ENCODE measurements at places on chromosomes 7 and 10. TPM values are rescaled to one million over a fixed set of nuclear protein-coding genes. Genes with fewer than 3 reads are reported as not detected.

HABP2 gene
- total RNA-seq: not detected

NKX1-2 gene
- 0.77 TPM for total RNA-seq

- H3K4me3 ChIP-seq: no peak overlapping the region
- H3K27ac ChIP-seq: no peak overlapping the region
- H3K36me3 ChIP-seq: no peaks in the 10 kb centered on the region
- H3K27me3 ChIP-seq: peaks cover 4% of the 10 kb centered on the region
These were observed 84.5 kb downstream of the AOAH start for GRCh38 chr7:36639826-36640225.

GRCh38 chr7:42055171-42055570 is 181.8 kb downstream of the GLI3 start:
- H3K4me1 ChIP-seq: peaks cover 10% of the 10 kb centered on the region
- H3K4me3 ChIP-seq: no peak overlapping the region
- no peak for DNase-seq
- H3K36me3 ChIP-seq: no peaks in the 10 kb centered on the region
- H3K27me3 ChIP-seq: no peaks in the 10 kb centered on the region
- H3K27ac ChIP-seq: no peak overlapping the region

All from endothelial cell (in vitro differentiated cells).